ENCODE measurements at places on chromosomes 1 and 21.

DNA sequence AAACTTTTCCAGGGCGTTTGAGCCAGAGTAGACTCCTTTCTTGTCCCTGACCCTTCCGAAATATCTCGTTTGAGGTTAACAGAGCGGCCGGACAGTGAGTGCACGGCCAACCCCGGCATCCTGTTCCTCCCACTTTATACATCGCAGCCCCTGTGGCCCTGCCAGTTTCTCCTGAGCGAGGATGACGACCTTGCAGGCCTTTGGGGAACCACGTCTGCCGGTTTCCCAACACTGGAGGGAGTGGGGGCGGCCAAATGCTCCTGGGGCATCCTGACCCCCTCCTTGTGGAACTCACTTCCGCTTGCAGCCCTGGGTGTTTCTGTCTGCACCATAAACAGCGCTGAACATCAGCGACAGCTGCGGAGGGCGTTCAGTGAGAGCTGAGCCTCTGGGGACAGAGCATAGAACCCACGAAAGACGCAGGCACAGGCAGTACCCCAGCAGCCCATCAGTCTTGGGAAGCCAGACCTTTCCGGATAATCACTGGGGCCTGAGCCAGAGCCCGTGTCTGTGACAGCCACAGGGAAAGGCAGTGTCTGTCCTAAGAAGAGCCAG, 4.8 kb upstream of the KCNAB2 start:
- DNase-seq: no peak

GRCh38 chr1:101130673-101131072, 105.1 kb upstream of the DPH5 start:
- DNase-seq: no peak

DNA sequence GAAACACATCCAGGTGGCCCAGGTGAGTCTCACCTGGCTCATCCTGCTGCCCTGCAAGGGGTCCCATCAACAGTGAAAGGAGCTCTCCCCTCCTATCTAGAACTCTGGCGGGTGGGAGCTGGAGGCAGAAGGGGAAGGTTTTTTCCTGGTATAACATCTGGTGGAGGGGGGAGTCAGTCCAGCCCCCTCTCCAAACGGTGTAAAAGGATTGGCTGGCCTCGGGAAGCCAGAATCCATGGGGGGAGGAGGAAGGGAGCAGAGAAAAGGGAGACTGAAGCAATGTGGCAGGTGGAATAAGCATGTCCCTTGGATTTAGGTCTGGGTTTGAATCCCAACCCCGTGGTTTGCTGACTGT, 1.2 kb upstream of the CAMK2N1 start:
- no peak for DNase-seq

GRCh38 chr1:180691322-180691913, 59.6 kb downstream of the XPR1 start:
- no peak for DNase-seq

GRCh38 chr1:19635646-19636045, 8.5 kb upstream of the NBL1 start:
- DNase-seq: no peak

GRCh38 chr1:98669355-98670296, 8.1 kb downstream of the SNX7 start:
- DNase-seq: no peak

DNA sequence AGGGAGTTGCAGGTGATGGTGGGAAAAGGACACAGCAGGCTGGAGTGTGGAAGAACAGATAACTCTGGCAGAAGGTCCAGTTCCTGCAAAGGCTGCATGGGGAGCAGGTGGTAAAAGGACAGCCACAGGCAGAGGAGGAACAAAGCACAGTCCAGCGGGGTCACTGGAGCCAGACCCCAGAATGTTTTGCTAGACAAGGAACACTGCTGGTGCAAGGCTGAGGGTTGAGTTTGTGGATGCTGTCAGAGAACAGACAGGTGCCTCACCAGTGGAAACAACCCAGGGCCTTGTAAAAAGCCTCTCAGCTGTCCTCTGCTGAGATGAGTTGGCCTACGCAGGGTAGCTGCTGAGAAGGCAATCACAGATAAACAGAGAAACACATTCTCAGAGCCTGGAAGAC, 101.7 kb downstream of the SSBP3 start:
- no peak for DNase-seq

- no peak for DNase-seq
These were observed 22.0 kb downstream of the RLF start for GRCh38 chr1:40183055-40183710.

- no peak for DNase-seq
These were observed 478.2 kb downstream of the NPHP4 start for GRCh38 chr1:5513846-5514526.

DNA sequence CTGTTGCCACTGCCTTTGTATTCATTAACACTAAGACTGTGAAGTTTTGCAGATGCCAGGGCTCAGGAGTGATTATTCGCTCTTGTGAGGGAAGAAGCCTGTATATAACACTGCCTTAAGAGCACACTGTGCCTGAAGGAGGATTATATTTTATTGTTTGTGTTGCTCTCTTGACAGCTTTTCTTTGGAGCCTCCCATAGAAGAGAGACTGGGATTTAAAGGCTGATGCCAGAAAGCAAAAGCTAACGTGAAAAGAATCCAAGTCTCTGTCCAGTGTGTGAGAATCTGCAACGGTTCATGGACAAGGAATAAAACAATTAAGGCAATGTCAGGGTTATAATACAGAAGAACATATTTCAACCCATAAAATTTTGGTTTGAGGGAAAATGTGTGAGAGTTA, 316.8 kb downstream of the NFIA start:
- DNase-seq: no peak

DNA sequence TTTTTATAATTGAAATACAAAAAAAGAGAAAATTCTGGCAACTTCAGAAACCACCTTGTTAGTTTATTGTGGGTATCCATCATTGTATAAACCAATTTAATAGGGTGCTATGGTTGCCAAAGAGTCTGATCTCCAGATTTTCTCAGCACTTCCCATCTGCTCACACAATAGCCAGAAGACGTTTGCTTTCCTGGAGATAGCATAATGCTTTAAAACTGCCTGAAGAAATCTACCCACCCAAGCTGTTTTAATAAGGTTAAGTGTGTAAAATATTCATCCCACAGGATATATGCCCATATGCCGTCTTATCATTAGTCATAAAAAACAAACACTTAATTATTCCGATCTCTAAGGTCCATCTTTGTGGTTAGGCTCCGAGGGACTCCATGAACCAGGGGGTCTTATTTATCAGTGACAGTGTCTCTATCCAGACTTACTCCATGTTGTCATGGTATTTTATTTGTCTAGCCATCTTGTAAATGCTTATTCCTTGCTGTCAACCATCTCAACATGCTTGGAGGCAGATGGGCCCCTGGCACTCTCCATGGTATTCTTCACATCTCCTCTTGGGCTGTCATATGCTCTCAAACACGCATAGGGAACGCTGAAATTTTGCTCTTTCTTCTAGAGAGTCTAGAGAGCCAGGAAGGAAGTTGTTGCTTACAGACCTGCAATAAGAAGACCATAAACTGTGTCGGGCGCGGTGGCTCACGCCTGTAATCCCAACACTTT, 58.5 kb downstream of the MAP10 start:
- DNase-seq: no peak

DNA sequence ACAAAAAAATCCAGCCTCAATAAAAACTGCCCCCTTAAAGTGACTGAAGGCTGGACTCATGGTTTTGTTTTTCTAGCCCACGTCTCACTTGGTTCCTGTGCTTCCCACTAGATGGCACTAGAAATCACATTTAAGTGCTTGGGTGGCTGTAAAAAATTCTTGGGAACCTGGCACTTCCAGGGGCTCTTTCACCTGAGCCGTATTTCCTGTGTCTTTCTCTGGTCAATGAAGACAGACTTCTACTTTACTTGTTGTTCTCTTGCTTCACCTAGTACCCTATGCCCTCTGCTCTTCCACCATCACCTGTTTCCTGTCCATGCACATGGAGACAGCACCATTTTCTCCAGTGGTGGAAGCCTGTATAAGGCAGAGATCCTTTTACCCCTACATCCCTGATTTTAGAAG, 20.0 kb downstream of the METTL13 start:
- peak; percentile 18 for DNase-seq

DNA sequence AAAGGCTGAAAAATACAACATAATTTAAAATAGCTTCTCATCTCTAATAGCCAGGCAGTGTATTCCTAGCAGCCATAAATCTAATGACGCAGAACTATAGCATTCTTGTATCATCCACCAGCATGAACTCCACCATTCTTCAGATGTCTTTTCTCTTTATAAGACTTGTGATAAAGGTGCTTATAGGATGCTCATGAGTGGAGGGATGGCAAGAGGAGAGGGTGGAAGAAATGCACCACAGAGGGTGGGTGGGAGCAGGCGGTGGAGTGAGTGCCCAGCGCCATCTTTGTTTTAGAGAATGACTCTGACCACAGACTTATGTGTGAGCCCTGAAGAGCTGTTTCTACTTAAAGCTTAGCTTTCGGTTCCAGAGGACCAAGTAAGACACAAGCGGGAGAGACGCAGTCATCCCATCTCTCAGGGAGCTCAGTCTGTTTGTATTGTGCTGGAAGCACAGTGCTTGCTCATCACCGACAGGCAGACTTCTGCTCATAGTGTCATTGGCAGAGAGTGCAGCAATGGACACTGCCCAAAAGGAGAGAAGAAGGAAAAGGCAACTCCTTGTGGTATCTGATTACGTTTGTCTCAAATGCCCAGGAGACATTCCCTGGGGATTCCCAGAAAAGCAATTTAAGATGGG, 65.6 kb downstream of the KCNJ15 start:
- no peak for DNase-seq

GRCh38 chr1:215040190-215040589, 42.3 kb upstream of the KCNK2 start:
- no peak for DNase-seq

DNA sequence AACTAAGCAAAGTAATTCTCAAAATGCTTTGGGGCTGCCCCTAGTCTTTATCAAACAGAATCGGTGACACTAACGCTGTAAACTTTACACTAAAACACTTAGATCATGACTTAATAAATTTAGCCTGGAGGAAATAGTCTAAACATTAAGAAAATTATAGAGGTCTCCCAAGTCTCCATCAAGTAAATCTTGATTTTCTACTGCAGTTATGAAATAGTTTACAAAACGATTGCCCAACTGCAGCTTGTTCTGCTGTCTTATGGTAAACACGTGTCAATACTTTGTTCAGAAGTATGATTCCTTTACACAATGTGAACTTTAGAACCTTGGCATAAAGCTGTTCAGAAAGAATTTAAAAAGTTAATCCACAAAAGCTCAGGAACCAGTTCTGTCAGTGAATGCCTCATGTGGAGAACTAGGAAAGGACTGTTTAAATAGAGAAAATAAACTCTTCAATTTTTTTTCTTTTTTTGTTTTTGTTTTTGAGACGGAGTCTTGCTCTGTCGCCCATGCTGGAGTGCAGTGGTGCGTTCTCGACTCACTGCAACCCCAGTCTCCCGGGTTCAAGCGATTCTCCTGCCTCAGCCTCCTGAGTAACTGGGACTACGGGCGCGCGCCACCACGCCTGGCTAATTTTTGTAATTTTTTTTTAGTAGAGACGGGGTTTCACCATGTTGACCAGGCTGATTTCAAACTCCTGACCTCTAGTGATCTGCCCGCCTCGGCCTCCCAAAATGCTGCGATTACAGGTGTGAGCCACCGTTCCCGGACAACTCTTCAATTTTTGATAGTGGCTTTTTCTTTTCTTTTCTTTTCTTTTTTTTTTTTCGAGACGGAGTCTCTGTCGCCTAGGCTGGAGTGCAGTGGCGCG, 1.6 kb downstream of the DDI2 start:
- no peak for DNase-seq

DNA sequence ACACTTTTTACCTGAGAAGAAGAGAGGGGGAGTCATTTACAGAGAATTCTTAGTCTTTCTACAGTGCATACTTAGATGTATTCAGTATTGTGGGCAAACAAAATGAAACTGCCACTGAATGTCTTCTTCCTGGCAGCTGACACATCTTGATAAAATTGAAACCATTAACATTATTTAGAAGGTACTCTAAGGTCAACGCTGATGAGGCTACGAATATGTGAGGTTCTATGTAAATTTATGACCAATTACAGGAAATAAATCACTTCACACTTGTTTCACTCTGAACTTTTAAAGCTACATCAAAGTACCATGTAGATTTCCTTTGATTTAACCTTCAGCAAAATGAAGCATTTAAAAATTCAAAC, 51.3 kb upstream of the GFI1 start:
- DNase-seq: no peak

- no peak for DNase-seq
These were observed 33.3 kb upstream of the TENT5C start for GRCh38 chr1:117572546-117572945.

DNA sequence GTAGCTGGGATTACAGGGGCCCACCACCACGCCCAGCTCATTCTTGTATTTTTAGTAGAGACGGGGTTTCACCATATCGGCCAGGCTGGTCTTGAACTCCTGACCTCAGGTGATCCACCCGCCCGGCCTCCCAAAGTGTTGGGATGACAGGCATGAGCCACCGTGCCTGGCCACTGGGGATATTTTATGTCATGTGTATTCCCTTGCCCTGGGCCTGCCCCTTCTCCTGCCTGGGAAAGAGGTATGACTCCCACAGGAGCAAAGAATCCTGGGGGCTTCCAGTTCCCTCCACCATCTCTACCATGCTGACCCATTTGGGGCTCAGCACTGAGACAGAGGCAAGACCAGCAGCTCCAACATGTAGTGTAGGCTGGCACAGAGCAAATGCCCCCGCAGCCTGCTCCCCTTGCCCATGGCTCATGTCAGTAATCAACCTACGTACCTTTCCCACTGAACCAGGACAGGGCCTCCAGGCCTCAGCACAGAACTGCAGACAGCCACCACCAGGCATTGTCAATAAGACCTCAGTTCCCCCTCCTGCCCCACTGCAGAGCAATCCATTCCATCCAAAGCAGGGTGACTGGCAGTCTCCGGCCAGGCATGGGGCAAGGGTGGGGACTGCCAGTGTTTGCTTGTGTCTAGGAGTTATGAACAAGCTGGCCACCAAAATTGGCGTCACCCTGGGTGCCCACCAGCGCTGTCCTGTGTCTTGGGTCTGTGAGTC, 35.2 kb downstream of the BMP8A start:
- DNase-seq: no peak

GRCh38 chr1:201378804-201379203, 1.3 kb upstream of the TNNT2 start:
- no peak for DNase-seq

GRCh38 chr1:48756683-48757316, 19.9 kb downstream of the BEND5 start:
- DNase-seq: no peak

GRCh38 chr1:3457910-3458883, 3.7 kb downstream of the ARHGEF16 start:
- peak; percentile 41 for DNase-seq

- no peak for DNase-seq
These were observed 19.4 kb downstream of the CTXND2 start for GRCh38 chr1:150906329-150906728.

GRCh38 chr1:58852731-58853485, 69.1 kb upstream of the JUN start:
- no peak for DNase-seq

DNA sequence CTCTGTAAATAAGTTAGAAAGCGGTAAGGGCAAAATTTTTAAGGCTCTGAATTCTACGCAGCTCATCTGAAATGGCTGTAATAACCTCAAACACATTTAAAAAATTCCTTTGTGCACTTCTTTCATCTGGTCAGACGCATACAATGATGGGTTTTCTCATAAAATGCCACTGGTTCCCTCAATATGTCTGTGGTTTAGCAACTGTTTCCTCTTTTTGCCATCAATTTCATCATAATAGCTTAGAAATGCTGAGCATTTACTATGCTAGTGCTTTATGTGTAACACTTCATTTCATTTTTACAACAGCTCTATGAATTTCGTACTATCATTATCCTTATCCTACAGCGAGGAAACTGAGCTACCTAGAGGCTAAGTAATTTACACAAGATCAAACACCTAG, 35.3 kb upstream of the DMRTA2 start:
- no peak for DNase-seq

- no peak for DNase-seq
These were observed 242.4 kb upstream of the CSF3R start for GRCh38 chr1:36725151-36725550.

Data from substantia nigra (tissue), 51 donors.